ENCODE measurements at places on chromosomes 4 and X. TPM values are rescaled to one million over a fixed set of nuclear protein-coding genes. Genes with fewer than 3 reads are reported as not detected.
A peak's percentile ranks its signal among the peaks of the same experiment; 100 is the strongest.

GRCh38 chr4:24922416-24922815, 9.6 kb upstream of the CCDC149 start:
- no peaks in the 10 kb centered on the region for H3K27me3 ChIP-seq
- H3K27ac ChIP-seq: no peak overlapping the region
- H3K4me3 ChIP-seq: no peak overlapping the region
- H3K36me3 ChIP-seq: no peaks in the 10 kb centered on the region

GPRASP3 gene
- total RNA-seq: 4.5 TPM

DNA sequence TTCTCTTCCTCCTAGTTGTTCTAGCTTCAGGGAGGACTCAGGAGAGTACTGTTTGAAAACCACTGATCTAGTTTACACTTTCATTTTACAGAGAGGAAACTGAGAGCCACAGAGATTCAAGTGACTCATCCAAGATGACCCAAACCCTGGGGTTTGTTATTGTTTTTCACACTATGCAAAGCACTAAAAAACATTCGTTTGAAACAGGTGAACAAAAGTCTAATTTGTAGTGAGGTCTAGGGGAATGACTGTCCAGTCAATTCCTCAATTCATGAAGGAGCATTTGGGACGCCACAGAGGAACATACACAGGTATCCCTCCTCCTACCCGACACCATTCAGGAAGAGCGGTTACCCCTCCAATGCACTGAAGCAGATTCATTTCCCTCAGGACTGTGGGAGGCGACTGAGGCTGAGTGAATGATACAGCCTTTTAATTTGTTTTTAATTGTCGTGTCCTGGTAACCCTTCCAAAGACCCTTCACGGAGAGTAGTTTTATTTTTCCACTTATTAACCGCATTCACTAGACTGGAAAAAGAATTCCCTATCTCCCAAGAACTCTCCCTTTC, 30.3 kb downstream of the TLR10 start:
- H3K27me3 ChIP-seq: no peaks in the 10 kb centered on the region
- H3K36me3 ChIP-seq: no peaks in the 10 kb centered on the region
- peaks cover 7% of the 10 kb centered on the region for H3K4me1 ChIP-seq
- H3K4me3 ChIP-seq: peak overlapping the region; percentile 9

DNA sequence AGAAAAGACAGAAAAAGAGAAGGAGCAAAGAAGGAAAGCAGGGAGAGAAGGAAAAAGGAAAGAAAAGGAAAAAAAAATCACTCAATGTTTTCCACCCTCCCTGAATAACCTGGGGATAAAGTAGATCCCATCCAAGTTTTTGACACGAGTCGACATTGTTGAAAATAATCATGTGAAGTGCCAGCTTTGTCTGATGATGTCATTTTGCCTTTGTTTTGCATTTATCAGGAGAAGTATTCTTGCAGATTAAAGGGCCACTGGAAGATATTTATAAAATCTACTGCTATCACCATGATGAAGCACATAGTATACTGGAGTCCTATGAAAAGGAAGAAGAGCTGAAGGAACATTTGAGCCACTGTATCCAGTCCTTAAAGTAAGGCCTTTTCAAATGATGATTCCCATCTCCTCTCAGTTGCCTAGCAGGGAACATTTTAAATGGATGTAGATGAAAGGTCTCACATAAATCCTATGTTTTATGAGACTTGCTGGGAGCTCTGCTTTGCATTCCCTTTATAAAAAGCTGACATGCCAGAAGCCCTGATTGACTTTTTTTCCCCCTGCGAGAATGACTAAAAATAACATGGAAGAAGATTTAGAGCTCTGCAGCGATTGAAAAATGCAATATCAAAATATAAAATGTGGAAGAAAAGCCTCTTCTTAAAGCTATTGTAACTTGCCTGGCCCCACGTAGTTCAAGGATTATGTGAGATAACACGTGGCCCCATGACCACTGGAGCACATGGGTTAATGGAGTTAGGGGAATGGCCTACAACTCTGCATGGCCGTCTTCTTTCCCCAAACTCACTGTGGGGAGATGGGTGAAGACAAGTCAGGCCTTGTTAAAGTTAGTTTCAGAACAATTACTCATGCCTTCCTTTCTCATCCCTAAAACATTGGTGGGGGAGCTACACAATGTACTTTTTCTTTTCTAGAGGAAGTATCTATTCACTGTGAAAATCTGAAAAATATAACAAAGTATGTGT, 77.5 kb downstream of the INTS12 start:
- peak; percentile 84 for DNase-seq
- no peak overlapping the region for H3K4me3 ChIP-seq
- H3K4me1 ChIP-seq: no peaks in the 10 kb centered on the region
- H3K36me3 ChIP-seq: no peaks in the 10 kb centered on the region
- no peak overlapping the region for H3K27ac ChIP-seq

CENPVL2 gene
- not detected for total RNA-seq

DNA sequence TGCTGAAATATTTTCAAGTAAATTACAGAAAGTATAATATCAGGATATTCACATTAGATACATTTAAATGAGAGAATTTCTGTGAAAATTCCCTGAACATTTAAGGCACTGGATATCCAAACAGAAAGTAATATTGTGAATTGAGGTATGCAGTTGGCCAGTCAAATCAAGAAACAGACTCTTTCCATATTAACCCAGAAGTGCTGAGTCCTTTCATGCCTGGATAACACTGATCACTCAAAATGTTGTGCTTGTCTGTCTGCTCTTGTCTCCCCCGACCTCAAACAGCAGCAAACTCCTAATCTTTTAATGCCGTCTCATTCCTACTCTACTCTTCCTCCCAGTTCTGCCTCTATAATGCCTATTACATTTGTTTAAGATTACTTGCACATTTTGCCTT, 51.2 kb downstream of the TBC1D9 start:
- H3K27me3 ChIP-seq: no peaks in the 10 kb centered on the region
- DNase-seq: no peak

MAGEC2 gene
- not detected for total RNA-seq

FDCSP gene
- total RNA-seq: 0.50 TPM

BCORL1 gene
- total RNA-seq: 14.1 TPM

DNA sequence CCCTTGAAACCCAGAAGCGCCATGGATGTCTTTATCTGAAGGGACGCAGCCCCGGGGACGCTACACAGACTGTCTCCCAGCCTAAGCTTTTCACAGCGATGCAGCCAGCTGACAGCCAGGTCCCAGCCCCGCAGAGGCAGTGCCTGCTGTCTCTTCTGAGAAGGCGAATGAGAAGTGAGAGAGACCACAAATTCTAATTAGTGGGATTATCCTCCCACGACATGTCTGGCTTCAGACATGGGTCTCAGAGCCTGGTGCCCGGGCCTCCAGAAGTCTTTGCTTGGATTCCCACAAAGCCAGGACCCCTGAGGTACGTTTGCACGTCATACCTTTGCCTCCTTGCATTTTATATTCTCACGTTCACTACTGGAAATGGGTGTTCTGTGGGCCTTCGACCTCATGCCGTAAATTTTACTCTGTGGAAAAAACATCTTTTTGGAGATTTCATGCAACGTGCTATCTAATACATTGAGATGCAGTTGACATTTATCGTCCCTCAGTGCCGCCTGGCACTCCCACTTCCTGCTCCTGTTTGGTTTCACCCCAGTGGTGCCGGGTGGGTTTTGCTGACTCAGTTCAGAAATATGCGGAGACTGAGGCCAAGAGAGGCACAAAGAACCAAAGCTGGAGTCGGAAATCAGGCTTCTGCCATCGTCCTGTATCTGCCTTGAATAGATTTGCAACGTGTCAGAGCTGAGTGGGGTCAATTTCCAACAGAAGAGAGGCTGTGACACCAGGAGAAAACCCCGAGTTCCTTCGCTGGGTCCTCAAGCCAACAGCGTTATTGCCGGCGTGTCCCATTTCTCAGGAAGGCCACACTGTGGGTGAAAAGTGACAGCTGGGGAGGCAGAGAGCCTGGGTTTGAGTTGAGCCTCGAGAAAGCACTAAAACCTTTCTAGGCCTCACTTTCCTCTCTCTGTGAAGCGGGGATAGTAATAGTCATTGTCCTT, 114.4 kb downstream of the STK32B start:
- H3K4me1 ChIP-seq: no peaks in the 10 kb centered on the region
- peak; percentile 27 for DNase-seq
- no peaks in the 10 kb centered on the region for H3K36me3 ChIP-seq
- H3K27ac ChIP-seq: no peak overlapping the region

- DNase-seq: no peak
- peak overlapping the region; percentile 23 for H3K27ac ChIP-seq
- no peaks in the 10 kb centered on the region for H3K4me1 ChIP-seq
- H3K4me3 ChIP-seq: no peak overlapping the region
These were observed 108.9 kb downstream of the AFAP1 start for GRCh38 chr4:7830747-7831146.

PGAM4 gene
- total RNA-seq: not detected

DNA sequence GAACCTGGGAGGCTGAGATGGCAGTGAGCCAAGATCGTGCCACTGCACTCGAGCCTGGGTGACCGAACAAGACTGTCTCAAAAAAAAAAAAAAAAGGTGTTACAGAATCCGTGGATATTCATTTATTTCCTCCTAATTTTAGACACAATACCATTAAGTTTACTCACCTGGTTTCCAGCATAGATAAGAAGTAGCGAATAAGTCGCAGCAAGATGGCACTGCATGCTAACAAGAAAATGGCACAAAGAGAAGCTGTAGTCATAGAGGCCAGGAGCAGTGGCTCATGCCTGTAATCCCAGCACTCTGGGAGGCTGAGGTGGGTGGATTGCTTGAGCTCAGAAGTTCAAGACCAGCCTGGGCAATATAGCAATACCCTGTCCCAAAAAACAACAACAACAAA, 17.0 kb upstream of the MOB1B start:
- no peaks in the 10 kb centered on the region for H3K27me3 ChIP-seq
- H3K36me3 ChIP-seq: no peaks in the 10 kb centered on the region

GRCh38 chrX:14915596-14915995, 42.4 kb downstream of the MOSPD2 start:
- H3K27ac ChIP-seq: no peak overlapping the region
- DNase-seq: no peak
- H3K36me3 ChIP-seq: no peaks in the 10 kb centered on the region

ITIH6 gene
- not detected for total RNA-seq

S100G gene
- total RNA-seq: not detected

- no peaks in the 10 kb centered on the region for H3K27me3 ChIP-seq
- no peak overlapping the region for H3K4me3 ChIP-seq
- no peaks in the 10 kb centered on the region for H3K4me1 ChIP-seq
- no peaks in the 10 kb centered on the region for H3K36me3 ChIP-seq
- DNase-seq: no peak
These were observed 204.1 kb upstream of the CENPE start for GRCh38 chr4:103402198-103402597.

DNA sequence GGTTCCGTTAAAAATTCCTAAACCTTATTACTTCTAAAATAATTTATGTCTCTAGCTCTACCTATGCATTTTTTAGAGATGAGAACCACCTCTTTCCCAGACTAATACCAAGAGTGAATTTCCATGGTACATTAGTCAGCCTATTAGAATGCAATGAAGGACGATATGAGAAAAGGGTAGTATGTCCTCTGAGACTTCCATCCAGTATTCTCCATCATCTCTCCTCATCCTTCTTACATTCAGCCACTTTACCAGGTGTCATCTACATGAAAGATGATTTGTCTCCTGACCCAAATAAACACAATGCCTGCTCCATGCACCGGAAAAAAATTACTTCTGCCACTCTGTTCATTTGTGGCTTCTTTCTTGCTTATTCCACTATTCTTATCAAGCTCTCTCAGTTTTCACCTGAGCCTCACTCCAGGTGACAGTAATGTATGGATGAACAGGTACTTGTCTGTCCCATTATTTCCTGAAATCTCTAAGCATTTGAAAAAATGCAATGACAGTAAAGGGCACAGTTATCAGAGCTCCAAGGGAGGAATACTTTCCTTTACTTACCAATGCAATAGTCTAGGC, 97.9 kb downstream of the MAB21L2 start:
- H3K27ac ChIP-seq: no peak overlapping the region
- H3K36me3 ChIP-seq: no peaks in the 10 kb centered on the region
- no peaks in the 10 kb centered on the region for H3K4me1 ChIP-seq
- no peaks in the 10 kb centered on the region for H3K27me3 ChIP-seq
- no peak overlapping the region for H3K4me3 ChIP-seq

GRCh38 chr4:75371915-75372314, 142.3 kb downstream of the RCHY1 start:
- no peak overlapping the region for H3K4me3 ChIP-seq
- H3K27me3 ChIP-seq: no peaks in the 10 kb centered on the region
- H3K4me1 ChIP-seq: no peaks in the 10 kb centered on the region
- no peak for DNase-seq
- H3K36me3 ChIP-seq: no peaks in the 10 kb centered on the region

- no peaks in the 10 kb centered on the region for H3K36me3 ChIP-seq
- no peaks in the 10 kb centered on the region for H3K27me3 ChIP-seq
- H3K27ac ChIP-seq: no peak overlapping the region
These were observed 26.3 kb upstream of the PDS5A start for GRCh38 chr4:40003986-40004385.

DNA sequence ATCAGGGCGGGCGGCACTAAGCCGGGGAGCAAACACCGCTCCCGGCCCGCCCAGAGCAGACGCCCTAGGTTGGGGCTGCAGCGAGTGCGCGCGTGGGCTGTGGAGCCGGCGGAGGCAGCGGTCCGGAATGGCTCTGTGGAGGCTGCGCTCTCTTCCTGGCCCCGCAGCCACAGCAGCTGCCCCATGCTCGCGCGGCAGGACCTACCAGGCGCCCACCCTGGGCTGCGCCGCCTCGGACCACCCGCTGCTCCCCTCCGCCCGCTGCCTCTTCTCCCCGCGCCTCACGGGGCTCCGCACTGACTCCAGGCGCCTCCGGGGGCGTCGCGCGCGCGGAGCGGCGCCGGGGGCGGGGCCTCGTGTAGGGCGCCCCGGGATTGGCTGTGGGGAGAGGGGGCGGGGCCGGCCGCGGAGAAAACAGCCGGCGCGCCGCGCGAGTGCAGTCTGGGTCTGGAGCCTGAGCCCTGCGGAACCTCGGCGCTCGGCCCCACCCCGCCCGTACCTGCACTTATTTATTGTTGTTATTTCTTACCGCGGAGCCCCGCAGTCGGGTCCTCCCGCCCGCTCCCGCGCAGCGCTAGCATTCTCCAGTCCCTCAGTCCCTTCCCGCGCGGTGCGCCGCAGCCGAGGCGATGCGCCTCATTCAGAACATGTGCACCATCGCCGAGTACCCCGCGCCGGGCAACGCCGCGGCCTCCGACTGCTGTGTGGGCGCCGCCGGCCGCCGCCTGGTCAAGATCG, at the start of gene RASL11B:
TSS of gene RASL11B (plus strand) at position 439 of the 738 bp plus-strand sequence. CDS start at position 630, 191 bp downstream.
- DNase-seq: peak; percentile 87
- no peaks in the 10 kb centered on the region for H3K27me3 ChIP-seq
- peaks cover 3% of the 10 kb centered on the region for H3K36me3 ChIP-seq
- H3K4me1 ChIP-seq: no peaks in the 10 kb centered on the region

GRCh38 chrX:81527881-81528440, 326.1 kb downstream of the SH3BGRL start:
- no peak overlapping the region for H3K4me3 ChIP-seq
- no peak overlapping the region for H3K27ac ChIP-seq
- no peaks in the 10 kb centered on the region for H3K27me3 ChIP-seq
- H3K36me3 ChIP-seq: no peaks in the 10 kb centered on the region
- no peaks in the 10 kb centered on the region for H3K4me1 ChIP-seq
- no peak for DNase-seq

- H3K36me3 ChIP-seq: no peaks in the 10 kb centered on the region
- H3K27ac ChIP-seq: no peak overlapping the region
- DNase-seq: peak; percentile 31
- no peaks in the 10 kb centered on the region for H3K27me3 ChIP-seq
- H3K4me1 ChIP-seq: no peaks in the 10 kb centered on the region
These were observed 18.4 kb downstream of the IL21 start for GRCh38 chr4:122602277-122603142.
